Activated gamma-delta T cell treated with Interleukin-2 at 50 U/mL for 16 hours (primary cell): ENCODE measurements at places on chromosomes 12 and 14.

- DNase-seq, result no peak
Observed at GRCh38 chr12:122820838-122821271, 14.4 kb upstream of the HIP1R start.

- no peak for DNase-seq
Observed at GRCh38 chr12:30753751-30754382, 884 bp downstream of the CAPRIN2 start.

- DNase-seq, result no peak
Observed at GRCh38 chr12:104414581-104415341, 42.0 kb upstream of the CHST11 start.

- DNase-seq, result no peak
Observed at GRCh38 chr12:112963227-112963861, 15.0 kb upstream of the OAS2 start.

GRCh38 chr14:55835985-55836384 is 256.0 kb downstream of the KTN1 start:
- DNase-seq, result no peak

- no peak for DNase-seq
Observed at GRCh38 chr12:21892341-21892740, 48.9 kb downstream of the ABCC9 start.
